ENCODE measurements at places on chromosomes 7 and 10.

GRCh38 chr10:92773776-92774175 lies 74.5 kb upstream of the EXOC6 start:
- DNase-seq: no peak

DNA sequence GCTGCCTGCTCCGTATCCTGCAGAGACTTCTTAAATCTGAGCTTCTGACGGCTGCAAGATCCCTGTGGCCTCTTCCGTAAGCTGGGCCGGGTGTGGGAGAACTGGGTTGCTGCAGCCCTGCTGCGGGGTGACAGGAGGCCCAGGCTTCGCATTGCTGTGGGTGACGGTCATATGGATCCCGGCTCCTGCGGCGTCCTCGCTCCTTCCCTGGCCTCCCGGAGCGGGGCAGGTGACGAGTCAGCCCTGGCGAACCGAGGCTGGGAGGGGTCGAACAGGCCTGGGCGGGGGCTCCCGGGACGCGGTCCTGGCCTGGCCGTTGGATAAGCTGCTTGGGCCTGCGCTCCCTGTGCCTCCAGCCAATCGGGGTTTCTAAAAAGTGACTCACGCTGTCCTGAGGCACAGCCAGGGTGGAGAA lies 7.8 kb upstream of the UBE2D1 start:
- no peak for DNase-seq

- no peak for DNase-seq
These were observed 236.4 kb downstream of the HGF start for GRCh38 chr7:81533426-81533825.

DNA sequence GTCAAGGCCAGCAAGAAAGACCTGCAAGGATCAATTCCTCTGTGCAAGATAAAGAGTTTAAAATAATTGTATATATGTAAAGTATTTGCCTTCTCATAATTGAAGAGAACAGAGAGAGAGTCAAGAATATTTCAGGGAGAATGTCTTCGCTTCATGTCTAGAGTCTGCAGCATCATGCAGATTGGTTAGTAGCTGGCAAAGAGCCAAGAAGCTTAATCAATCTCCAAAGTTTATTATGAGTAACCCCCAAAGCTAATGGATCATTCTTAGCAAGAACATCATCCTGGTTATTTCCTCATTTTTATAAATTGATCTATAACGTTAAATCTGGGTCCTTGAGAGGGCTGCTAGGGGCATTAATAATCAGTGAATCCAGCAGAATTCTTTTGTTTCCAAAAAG lies 38.9 kb upstream of the CTBP2 start:
- no peak for DNase-seq

DNA sequence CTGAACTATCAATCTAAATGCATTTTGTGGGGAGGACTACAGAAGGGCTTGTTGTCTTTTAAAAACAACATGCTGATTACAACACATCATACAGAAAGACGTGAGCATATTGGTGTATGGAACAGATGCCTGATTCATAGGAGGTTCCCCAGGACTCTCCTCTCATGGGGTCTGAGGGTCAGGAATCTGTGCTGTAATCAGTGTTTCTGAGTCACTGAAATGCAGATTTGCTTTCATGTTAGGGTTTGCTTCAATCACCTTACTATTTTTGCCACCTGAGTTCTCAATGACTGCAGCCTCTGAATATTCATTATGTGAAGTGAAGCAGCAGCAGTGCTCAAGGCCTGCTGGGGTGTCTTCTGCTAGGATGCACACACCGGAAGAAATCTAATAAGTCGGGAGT lies 550 bp upstream of the ANK3 start:
- DNase-seq: no peak

- DNase-seq: no peak
These were observed 11.1 kb upstream of the PPP2R2D start for GRCh38 chr10:131889755-131890154.

GRCh38 chr7:114375907-114376306 lies 38.7 kb upstream of the FOXP2 start:
- DNase-seq: no peak

- DNase-seq: no peak
These were observed 115.0 kb downstream of the ADCY1 start for GRCh38 chr7:45689011-45689796.

GRCh38 chr10:96357038-96357620 lies 1.7 kb downstream of the OPALIN start:
- no peak for DNase-seq

GRCh38 chr7:2812114-2812487 lies 32.0 kb downstream of the GNA12 start:
- no peak for DNase-seq

GRCh38 chr7:36881233-36881874 lies 157.1 kb upstream of the AOAH start:
- no peak for DNase-seq

GRCh38 chr7:155191901-155192478 lies 105.7 kb upstream of the INSIG1 start:
- no peak for DNase-seq

GRCh38 chr10:48241332-48241731 lies 33.2 kb downstream of the FRMPD2 start:
- no peak for DNase-seq

DNA sequence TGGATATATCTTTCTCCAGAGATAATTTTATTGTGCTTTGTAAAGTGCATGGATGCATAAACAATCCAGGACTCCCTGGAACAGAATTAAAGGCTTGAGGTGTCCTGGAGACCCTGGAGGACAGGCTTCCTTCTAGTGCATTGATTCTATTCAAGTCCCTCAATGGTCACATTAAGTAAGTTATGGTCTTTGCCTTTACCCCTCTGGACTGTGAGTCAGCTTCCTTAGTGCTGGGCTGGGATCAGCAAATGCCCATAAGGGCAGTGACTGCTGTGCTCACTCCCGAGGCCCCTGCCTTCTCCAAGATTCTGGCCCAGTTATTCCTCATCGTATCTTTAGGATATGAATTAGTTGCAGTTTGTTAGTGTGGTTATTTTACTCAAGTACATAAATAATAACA lies 178.7 kb upstream of the PRSS58 start:
- DNase-seq: no peak

DNA sequence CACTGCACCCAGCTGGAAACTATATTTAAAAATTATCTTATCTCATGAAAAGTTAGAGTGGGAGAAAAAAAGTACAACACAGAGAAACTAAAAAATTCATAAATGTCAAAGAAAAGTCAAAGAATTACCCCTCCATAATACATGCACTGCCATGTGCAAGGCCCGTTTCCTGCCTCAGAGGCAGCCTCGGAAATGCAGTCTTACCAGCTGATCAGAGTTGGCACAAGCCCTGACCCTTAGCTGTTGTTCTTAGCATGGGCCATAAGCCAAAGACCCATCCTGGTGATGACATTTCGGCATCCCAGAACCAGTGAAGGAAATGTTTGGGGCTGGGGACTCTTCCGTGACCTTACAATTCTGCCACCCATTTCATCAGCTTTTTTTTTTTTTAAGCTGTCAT lies 21.6 kb downstream of the RBM48 start:
- no peak for DNase-seq

DNA sequence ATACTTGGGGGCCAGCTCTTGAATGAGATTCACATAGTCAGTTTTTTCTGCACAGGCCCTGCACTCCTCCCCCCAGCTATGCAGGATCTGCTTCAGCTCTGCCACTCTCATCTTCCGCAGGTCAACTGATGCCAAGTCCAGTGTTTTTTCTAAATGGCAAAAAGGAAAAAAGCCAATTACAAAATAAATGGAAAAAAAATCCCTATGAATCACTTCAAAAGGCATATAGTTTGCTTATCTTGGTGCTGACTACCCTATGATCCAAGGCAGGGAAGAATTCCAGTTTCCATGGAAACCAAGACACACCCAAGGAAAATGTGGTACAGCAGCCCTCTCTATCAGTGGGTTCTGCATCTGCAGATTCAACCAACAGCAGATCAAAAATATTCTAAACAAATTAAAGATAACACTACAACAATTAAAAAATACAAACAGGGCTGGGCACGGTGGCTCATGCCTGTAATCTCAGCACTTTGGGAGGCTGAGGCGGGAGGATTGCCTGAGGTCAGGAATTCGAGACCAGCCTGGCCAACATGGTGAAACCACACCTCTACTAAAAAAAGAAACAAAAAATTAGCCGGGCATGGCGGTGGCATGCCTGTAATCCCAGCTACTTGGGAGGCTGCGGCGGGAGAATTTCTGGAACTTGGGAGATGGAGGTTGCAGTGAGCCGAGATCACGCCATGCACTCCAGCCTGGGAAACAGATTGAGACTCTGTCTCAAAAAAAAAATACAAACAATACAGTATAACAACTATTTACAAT lies 17.6 kb downstream of the CDNF start:
- DNase-seq: no peak

DNA sequence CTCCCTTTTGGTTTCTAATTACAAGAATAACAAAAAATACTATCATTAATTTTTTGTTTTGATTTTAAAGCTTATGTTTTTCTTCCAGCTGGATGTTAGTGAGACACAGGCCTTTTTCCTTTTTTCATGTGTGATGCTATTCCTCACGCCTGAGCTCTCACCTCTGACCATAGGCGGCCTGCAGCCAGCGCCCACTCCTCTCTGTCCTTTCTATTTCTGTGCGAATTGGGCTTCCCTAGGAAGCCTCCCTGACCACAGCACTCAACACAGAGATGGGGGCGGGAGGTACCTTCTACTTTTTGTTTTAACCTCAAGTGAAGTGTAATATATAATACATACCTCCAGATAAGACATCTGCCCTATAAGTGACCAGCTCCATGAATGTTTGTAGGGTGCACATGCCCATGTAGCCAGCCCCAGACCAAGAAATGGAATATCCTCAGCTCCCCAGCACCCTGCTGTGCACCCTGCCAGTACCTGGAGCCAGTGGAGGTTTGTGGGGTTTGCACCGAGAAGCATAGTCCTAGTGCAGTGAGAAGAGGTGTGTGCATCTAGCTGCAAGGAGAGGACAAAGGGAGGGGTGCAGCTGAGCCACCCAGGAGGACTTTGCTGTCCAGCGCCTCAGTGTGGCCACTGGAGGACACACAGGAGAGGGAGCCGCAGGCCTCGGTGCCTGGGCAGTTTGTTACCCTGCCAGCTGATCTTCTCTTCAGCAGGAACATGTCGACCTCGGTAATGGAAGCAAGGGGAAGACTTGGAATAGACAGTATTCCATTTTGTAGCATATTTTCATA lies 38.5 kb downstream of the BNIP3 start:
- DNase-seq: no peak

DNA sequence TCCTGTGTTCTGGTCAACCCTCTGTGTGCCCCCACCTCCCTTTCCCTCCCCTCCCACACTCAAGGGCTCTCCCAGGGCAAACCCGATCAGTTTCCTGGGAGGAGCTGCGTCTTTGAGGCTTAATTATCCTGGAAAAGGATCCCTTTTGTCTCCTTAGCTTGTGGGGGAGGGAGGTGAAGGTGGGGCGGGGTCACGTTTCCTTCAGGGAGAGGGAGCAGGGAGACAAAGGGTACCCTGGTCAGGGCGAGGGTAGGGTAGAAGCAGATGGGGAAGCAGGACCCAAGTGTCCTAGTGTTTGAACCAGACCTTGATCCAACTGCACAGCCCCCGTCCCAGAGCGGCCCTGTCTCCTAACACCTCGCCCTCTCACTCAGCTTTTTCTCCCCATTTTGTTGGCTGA lies 90.1 kb downstream of the HIF1AN start:
- no peak for DNase-seq

DNA sequence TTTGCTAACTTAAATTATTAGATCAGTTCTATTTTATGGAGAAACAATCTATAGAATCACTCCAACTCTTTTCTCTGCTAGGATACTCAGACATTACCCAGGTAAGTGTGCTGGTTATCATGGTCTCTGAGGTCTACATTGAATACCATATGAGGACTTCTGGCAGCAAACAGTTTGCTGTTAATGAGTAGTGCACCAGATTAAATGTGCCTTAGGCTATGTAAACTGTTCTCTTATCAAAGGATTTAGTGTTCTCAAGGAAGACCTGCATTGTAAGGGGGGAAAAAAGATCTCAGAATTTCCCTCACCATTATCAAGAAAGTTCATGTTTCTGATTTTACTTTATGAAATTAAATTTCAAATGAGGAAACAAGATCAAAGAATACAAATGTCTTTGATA lies 107.5 kb downstream of the ITGB8 start:
- no peak for DNase-seq

GRCh38 chr10:43401627-43402026 lies 7.4 kb downstream of the HNRNPF start:
- DNase-seq: no peak

DNA sequence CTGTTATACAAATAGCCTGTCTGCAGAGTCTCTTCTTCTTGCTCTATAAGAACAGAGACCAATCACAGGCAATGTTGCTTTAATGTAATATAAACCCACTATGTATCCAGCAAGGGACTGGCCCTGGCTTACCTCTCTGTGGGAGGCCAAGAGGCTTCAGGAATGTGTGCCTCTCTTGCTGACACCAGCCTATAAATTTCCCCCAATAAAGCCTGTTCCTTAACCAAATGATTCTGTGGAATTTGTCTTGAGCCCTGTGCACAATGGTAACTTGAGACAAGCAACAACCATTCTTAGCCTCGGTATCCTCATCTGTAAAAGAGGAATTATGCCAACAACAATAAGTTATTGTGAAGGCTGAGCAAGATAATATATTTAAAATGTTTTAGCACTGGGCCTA lies 563.7 kb downstream of the GRM8 start:
- no peak for DNase-seq

GRCh38 chr10:43075612-43076003 lies 1.3 kb upstream of the RET start:
- no peak for DNase-seq

GRCh38 chr7:44291733-44292419 lies 33.5 kb downstream of the CAMK2B start:
- no peak for DNase-seq

GRCh38 chr10:124946945-124947344 lies 5.0 kb downstream of the ZRANB1 start:
- no peak for DNase-seq

DNA sequence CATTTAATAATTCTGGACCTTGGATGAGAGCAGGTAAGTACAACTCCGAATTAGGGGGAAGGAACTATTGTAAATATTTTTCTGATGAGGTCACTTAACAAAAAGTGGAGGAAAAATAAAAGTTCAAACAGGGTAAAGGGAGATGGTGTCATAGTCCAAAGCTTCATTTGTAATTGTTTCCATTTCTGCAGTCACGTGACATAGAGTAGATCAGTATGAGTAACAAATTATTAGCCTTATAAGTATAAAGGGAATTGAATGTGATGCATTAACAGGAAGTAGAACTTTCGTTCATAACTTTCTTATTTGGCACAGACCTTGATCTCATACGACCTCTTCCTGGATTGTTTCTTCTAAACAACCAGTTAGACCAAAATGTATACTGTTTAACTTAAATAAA lies 347.2 kb upstream of the TPK1 start:
- DNase-seq: no peak
